ENCODE measurements at places on chromosomes 5 and 9.

- no peak for DNase-seq
Measured at GRCh38 chr9:129673602-129674001, 8.2 kb downstream of the PRRX2 start.

DNA sequence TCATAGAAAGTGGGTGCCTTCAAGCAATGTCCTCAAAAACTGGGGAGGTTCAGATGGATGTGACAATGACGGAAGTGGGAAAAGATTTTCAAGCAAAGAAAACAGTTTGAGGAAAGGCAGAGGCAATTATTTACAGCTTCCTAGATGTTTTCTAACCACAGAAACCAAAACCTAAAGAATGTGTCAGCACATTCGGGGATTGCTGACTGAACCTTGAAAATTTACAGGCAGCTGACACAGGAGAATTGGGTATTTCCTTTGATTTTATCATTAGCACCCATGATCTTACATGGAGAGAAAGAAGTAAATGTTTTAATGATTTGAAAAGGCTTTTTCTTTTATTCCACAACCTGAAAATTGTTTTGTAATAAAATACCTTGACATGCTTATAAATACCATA, 369.0 kb downstream of the ACTL7B start:
- DNase-seq: no peak

DNA sequence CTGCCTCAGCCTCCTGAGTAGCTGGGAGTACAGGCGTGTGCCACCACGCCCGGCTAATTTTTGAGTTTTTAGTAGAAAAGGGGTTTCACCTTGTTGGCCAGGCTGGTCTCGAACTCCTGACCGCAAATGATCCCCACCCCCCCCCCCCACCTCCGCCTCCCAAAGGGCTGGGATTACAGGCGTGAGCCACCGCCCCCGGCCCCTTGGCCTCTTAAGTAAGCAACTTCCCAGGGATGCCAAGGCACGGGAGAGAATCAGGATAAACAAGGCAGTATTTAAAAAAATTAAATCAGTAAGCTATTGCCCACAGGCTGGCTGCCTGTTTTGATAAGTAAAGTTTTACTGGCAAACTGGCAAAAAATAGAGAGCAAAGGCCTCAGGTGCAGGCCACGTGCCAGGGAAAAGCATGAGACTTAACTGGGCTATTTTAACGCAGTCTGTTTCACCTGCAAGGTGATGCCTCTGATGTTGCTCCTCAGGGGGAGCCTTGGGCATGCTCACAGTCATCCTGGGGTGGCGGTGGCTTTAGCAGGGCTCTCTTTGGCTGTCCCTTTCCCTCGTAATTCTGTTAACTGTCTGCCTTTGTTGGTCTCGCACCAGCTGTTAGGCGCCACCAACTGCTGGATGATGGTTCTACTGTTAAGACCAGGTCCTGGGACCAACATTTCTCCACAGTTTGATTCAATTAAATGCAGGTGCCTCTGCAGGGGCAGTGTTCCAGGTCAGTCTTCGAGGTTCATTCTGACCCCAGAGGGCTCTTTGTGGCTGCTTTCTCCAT, 19.4 kb upstream of the RNF130 start:
- no peak for DNase-seq

- DNase-seq: no peak
Measured at GRCh38 chr5:94830520-94830919, 212.1 kb downstream of the SLF1 start.

- DNase-seq: no peak
Measured at GRCh38 chr9:82126256-82126655, 137.7 kb downstream of the SPATA31D1 start.

DNA sequence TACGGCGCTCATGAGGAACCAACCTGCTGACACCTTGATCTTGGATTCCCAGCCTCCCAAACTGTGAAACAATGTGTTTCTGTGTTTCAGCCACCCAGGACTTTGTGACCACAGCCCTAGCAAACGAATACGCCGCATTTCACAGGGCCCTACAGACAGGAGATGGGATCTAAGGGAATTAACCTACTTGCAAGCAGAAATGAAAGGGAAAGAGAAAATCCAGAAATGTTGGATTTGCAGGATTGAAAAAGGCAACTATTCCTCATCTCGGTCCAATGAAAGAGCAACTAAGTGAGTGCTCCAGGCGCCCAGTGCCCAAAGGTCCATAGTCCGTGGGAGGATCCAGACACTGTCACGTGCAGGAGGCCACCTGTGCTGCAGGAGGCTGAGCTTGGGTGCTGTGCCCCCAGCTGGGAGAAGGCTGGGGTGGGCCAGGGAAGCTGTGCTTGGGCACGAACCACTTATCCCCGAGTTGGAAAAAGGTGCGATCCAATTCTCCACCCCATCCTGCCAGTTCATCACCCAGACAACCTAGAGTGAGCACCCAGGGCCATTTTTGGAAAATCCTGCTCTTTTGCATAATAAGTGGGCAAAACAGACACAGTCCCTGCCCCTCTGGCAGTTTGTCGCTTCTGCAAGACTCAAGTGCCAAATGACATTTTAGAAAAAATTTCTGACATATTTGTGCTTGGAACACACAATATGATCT, 177.9 kb downstream of the C9orf50 start:
- DNase-seq: no peak

- no peak for DNase-seq
Measured at GRCh38 chr5:113278976-113279375, 155.8 kb downstream of the TSSK1B start.
